ENCODE measurements at places on chromosomes 11 and 22.

DNA sequence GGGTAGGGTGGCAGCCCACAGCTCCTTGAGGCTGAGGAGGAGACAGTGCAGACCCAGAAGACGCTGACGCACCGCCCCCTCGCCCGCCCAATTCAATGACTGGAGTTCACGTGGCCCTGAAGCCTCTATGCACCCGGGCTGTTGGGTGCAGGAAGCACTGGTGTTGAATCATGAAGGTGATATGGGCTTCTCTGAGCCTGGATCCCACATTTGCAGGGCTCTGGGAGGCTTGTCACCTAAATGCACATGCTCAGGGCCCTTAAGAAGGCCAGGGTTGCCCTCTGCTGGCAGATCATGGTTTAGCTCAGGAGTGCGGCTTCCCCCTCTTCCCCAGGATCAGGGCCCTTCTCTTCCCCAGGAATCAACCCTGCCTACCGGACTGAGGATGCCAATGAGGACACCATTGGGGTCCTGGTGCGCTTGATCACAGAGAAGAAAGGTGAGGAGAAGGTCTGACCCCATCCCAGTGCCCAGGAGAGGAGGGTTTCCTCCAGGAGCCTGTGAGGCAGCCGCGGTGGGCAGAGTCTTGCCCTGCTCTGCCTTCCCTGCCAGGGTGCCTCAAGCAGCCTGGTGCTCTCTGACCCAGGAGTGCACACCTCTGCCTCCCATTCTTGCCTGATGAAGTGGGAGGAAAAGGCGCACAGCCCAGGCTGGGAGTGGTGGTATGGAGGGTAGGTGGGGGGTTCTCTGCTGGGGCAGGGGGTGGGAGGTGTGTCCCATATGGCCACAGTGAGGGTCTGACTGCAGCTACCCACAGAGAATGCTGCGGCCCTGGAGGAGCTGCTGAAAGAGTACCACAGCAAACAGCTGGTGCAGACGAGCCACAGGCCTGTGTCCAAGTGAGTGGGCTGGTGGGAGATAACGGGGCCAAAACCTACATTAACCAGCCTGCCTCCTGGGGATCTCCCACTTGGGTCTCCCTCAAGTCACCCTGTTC lies 17.5 kb downstream of the RELT start:
- DNase-seq = peak; percentile 37

DNA sequence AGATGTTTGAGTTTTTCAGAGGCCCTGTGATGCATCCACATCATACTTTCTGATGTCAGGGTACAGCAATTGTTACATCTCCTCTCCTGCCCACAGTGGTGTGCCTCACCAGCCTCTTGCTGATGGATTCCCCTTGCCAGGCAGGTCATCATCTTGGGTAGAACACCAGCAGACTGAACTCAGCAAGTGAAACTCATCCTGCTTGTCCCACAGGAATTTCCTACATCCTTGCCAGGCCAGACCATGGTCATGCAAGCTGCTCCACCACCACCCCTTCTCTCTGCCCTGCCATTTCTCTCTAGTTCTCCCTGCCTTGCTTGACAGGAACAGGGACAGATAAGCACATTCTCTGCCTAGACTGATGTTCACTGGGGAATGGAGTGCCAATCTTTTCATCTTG lies 85.9 kb downstream of the PAX6 start:
- DNase-seq = no peak

DNA sequence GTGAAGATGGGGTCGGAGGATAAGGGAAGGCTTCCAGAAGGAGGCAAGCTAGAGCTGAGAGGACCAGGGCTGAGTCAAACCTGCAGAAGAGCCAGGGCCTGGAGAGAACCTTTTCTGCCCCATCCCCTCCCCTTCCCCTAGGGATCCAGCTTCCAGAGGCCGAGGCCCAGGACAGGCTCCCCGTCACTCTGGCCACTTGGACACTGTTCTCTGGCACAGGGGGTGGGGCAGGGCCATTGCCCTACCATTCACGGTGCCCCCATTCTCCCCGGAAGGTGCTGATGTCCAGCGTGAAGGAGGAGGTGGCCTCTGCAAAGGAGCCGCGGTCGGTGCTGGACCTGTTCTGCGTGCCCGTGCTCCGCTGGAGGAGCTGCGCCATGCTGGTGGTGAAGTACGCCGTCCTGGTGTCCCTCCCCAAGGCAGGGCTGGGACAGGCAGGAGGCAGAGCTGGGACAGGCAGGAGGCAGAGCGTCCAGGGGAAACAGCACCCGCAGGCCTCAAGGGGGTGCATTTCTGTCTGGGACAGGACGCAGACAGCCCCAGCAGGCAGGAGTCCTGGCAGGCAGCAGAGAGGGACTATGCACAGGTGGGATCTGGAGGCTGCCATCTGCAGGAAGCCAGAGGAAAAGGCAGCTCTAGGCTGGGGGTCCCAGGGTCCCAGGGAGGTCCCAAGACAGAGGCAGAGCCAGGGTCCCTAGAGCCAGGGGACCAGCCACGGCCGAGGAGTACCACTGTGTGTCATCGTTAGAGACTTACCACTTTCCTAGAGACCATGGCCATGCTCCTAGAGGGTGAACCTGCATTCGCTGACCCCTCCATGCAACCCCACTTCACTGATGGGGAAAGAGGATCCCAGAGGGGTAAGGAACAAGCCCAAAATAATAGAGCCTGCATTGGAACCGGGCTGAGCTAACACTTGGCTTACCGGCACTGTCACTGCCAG lies 25.8 kb upstream of the SLC22A12 start:
- no peak for DNase-seq

DNA sequence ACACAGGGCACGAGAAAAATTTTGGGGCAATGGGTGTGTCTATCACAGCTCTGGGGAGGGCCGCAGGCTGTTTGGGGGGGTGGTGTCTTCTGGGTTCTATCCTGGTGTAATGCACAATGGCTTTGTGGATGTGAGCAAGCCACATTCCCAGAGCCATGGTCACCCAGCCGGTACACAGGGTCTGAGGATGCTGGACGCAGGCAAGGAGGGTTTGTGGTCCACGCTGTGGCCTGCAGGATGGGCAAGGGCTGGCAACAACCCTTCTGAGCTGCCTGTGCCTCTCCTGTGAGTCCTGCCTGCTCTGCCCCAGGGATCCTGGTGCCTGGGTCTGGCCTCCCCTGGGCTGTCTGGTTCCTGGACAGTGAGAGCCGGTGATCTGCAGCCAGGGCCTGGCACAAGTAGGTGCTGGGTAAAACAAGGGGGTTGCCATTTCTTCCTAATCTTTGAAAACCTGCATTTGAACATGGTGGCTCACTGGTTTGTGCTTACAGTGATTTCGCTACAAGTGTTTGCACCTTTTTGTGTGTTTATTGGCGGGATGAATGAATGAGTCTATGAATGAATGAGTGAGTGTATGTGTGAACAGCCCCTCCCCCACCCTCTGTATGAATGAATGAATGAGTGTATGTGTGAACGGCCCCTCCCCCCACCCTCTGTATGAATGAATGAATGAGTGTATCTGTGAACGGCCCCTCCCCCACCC lies 4.4 kb upstream of the MRPL23 start:
- no peak for DNase-seq

- no peak for DNase-seq
These were observed 98.4 kb downstream of the TP53I11 start for GRCh38 chr11:44852159-44852747.

GRCh38 chr11:58466293-58466692 lies 24.3 kb upstream of the OR5B12 start:
- no peak for DNase-seq
